ENCODE measurements at places on chromosomes 1 and 21.

GRCh38 chr1:154288661-154289060, 16.2 kb downstream of the HAX1 start:
- DNase-seq: no peak

GRCh38 chr1:52368383-52369172, 2.6 kb upstream of the CC2D1B start:
- DNase-seq: peak; percentile 62

DNA sequence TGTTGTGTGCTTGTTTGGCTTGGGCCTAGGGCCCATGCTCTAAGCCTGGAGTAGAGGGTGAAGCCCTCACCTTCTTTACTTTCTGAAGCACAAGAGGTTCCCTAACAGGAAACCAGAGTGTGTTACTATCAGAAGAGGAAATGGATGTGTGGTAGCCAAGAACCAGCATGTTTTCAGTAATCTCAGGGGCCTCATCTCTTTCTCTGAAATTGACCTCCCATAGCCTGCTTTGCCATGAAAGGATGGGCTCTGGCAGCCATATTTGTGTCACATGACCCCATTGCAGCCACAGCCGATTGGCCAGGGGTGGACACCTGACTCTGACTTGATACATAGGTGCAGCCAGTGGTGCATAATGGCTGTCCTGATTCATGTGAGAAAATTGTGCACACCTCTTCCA, 18.6 kb downstream of the A3GALT2 start:
- no peak for DNase-seq

- DNase-seq: no peak
Observed at GRCh38 chr1:34037109-34037508, 127.9 kb downstream of the CSMD2 start.
